ENCODE measurements at places on chromosomes 11 and 22. TPM values are rescaled to one million over a fixed set of nuclear protein-coding genes. Genes with fewer than 3 reads are reported as not detected.

GRCh38 chr11:128476049-128476448, 111.3 kb downstream of the ETS1 start:
- no peak for DNase-seq

Gene OR8D2
- polyA plus RNA-seq = not detected

DNA sequence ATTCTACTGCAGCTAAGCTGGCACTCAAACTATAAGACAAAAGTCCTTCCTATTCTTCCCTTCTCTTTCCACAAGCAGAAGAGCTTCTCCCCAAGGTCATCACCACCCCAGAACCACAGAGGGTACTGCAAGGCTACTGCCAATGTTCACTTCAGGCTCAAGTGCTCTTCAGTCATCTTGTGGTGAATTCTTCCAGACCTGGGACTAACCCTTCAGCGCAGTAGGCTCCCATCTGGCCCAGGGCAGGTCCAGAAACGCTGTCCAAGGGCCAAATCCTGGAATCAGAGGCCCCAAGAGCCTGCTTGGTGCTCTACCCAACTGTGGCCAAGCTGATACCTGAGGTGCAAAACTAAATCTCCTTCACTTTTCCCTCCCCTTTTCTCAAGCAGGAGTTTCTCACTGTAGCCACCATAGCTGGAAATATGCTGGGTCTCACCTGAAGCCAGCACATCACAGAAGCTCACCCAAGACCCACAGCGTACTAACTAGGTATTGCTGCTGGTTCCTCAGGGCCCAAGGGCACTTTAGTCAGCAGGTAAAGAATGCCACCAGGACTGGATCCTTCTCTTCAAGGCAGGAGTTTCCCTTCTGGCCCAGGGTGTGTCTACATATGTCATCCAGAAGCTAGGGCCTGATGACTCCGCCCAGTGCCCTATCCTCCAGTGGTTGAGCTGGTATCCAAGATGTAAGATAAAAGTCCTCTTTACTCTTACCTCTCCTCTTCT, 27.8 kb downstream of the FCHSD2 start:
- DNase-seq = no peak

GRCh38 chr11:32429477-32429876, 5.9 kb downstream of the WT1 start:
- DNase-seq = no peak

DNA sequence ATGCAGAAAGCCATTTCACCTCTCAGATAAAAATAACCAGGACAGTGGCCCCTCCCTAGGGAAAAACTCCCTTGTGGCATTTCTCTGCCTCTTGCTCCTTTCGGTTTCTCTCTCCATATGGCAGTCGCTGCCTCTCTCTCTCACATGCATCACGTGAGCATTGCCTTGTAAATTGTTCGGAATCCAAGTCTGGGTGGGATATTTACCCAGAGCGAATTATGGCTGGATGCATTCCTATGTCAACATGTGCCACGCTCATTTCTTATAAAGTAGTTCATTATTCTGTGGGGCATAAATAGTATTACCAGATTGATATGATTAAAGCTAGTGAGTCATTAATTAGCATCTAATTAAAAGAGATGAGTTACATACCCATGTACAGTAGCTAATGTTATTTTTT, 392.9 kb downstream of the INSC start:
- no peak for DNase-seq

DNA sequence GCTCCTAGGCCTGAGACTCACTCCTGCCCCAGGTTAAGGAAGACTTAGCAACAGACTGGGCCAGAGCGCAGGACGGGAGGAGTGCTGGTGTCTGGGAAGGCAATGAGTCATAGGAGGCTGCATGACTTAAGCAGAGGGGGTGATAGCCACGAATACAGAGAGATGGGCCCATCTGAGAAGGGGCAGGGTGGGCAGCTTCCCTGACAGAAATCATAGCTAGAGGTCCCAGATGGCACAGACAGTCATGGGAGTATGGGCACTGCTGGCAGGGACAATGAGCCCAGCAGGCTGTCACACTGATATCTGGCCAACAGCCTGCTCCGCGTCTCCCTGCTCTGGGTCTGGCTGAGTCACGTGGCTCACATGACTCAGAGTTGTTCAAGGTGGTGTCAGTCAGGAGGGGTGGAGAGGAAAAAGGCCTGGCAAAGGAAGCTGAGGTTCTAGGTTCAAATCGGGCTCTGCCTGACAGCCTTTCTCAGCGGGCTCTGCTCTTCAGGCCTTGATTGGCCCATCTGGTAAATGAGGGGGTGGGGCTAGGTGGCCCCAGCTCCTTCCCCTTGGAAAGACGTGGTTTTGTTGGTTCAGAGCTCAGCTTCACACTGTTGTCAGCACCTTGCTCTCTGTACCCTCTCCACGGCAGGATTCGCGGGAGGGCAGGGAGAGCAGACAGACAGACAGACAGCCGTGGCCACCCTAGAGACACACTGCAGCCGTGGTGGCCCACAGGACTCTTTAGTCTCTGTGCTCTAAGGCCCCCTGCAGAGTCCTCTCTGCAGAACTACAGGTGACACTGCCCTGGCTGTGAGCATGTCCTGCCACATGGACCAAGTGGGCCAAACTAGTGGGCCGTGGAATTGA, 47.8 kb downstream of the DBX1 start:
- no peak for DNase-seq

Gene SCN2B
- 3.5 TPM for polyA plus RNA-seq

Gene RFPL2
- 0.75 TPM for polyA plus RNA-seq

Gene LTBP3
- 181 TPM for polyA plus RNA-seq

Gene RNF215
- 24.8 TPM for polyA plus RNA-seq

- peak; percentile 54 for DNase-seq
Observed at GRCh38 chr11:7512525-7513233, 1.1 kb upstream of the PPFIBP2 start.

Gene MAP6
- 8.4 TPM for polyA plus RNA-seq

DNA sequence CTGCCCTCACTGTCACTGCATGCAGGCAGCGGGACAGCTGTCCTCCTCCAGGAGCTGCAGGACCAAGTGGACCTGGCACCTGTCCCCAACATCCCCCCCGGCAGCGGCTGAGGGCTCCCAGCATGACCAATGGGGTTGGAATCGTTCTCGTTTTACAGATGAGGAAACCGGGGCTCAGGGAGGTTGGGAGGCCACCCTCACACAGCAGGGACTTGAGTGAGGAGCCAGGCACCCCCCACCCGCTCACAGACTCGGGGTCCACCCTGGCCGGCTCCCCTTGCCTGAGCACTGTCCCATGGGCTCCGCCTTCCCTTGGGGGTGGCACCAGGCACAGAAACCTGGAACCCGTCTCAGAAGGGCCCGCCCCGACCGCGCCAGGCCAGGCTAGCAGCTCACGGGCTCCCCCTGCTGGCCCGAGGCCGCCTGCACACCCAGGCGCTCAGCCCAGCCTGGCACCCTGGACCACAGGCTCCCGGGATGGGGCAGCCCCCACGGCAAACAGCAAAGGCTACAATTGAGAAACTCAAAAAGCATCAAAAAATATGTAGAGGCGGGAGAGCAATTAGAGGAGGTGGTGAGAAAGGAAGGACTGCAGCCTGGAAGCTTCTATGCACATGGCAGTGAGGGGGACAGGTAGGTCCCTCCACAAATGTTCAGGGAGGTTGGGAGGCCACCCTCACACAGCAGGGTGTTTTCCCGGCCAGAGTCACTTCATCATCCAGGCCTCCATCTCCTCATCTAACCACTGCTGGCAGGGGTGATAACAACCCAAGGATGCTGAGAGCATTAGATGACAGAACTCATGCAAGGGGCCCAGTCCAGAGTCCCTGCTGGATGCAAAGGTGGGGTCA, 12.8 kb downstream of the MACROD1 start:
- DNase-seq = no peak

- DNase-seq = no peak
Observed at GRCh38 chr11:124868331-124869274, 3.4 kb downstream of the ROBO3 start.

DNA sequence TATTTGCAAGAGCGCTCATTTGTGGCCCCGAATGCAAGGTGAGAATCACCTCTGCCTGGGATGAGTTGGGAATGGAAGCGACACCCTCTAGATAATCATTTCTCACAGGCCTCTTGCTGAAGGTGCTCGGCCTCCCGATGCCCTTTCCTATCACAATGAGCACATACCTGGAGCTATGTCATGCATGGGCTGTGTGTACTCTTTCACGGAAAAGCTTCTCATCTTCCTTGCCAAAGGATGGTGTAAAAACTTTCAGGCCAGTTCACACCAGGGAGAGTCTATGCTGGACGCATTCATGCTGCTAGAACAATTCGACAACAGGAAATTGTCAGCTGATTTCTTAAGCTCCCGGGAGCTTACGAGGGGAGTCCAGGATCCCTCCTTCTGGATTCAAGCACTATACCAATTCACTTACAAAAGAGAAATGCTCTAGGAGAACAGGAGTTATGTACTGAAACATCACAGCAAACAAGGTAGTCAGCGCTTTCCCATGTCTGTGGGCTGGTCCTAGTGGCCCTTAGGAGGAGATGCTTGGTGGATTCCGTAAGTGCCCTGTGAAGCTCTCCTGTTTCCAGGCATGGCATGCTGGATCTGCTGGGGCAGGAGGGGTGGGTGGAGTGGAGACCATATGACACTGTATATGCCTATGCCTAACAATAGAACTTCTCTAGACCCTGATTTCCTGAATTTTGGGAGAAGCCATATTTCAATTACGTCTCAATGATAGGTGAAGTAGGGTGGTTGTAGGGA, 53.1 kb upstream of the B3GAT1 start:
- no peak for DNase-seq

All from renal cortex interstitium (tissue), 15 donors.